ENCODE measurements at places on chromosomes 11 and 22. TPM values are rescaled to one million over a fixed set of nuclear protein-coding genes. Genes with fewer than 3 reads are reported as not detected.
A peak's percentile ranks its signal among the peaks of the same experiment; 100 is the strongest.

Gene MS4A14
- 0.30 TPM for polyA plus RNA-seq

GRCh38 chr11:18408558-18409291, 3.4 kb upstream of the LDHC start:
- DNase-seq = no peak

DNA sequence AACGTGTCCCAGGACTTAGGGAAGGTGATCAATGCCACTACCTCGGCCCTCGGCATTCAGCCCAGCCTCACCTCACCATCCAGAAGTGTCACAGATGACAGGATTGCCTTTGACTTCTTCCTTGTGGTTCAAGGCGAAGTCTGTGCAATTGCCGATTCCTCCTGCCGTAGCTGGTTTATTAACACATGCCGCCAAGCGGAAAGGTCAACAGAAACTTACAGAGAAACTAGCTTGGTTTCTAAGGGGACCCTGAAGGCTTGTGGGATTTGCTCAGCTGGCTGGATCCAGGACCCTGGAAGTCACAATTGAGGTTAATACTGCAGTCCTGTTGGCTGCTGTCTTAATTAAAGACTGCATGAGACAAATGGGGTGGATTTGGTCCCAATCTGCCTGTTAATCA, 65.6 kb downstream of the SHANK2 start:
- no peak for DNase-seq

Gene CTSW
- polyA plus RNA-seq = 1.4 TPM

Gene IL10RA
- polyA plus RNA-seq = 2.7 TPM

- no peak for DNase-seq
Measured at GRCh38 chr11:61955422-61956135, 5.4 kb downstream of the BEST1 start.

DNA sequence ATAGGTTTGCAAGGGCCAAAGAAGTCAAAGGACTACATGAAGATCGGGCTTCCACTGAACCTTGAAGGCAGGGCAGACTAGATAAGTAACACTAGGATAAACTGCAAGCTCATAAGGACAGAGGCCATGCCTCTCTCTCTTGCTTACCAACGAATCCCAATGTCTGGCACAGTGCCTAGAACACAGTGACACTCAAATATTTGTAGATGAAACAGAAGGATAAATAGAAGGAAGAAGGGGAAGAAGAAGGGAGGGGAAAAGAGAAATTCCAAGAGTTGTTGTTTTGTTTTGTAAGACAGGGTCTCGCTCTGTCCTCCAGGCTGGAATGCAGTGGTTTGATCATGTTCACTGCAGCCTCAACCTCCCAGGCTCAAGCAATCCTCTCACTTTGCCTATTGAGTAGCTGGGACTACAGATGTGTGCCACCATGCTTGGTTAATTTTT, 26.9 kb downstream of the SIK3 start:
- no peak for DNase-seq

- DNase-seq = no peak
Measured at GRCh38 chr11:57539342-57539741, 1.9 kb downstream of the SMTNL1 start.

GRCh38 chr11:76400967-76401366, 19.8 kb downstream of the GVQW3 start:
- no peak for DNase-seq

- peak; percentile 79 for DNase-seq
Measured at GRCh38 chr22:38872172-38872830, at the start of gene CBX6. Gene CBX6, minus strand, starts transcription at chr22:38872216. Its CDS starts 26 bp downstream, at chr22:38872190.

DNA sequence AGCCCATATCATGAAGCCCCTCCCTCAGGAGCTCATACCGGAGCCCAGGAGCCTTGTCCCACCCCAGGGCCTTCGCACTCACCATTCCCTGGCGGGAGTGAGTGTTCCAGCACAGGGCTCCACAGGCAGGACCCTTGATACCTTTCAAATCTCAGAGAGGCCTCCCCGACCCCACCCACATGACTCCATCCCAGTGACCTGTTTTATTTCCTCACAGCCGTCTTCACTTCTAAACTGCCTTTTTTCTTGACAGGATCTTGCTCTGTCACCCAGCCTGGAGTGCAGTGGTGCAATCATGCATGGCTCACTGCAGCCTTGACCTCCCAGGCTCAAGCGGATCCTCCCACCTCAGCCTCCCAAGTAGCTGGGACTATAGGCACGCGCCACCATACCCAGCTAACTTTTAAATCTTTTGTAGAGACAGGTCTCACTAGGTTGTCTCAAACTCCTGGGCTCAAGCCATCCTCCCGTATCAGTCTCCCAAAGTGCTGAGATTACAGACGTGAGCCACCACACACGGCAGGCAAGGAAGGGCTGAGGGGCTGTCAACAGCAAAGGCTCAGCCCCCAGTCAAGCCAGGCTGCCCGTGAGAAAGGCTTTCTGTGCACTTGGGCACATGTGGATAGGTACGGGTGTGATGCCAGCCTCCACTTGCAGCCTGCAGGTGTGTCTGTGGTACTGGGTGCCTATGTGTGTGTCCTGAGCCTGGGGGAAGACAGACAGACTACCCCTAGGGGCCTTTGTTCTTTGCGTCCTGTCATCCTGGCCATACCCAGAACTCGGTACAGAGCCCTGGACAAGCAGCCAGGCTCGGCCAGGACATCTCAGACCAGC, 9.3 kb downstream of the RPL3 start:
- DNase-seq = no peak

Gene CCDC157
- 5.1 TPM for polyA plus RNA-seq

Gene SYT8
- not detected for polyA plus RNA-seq

DNA sequence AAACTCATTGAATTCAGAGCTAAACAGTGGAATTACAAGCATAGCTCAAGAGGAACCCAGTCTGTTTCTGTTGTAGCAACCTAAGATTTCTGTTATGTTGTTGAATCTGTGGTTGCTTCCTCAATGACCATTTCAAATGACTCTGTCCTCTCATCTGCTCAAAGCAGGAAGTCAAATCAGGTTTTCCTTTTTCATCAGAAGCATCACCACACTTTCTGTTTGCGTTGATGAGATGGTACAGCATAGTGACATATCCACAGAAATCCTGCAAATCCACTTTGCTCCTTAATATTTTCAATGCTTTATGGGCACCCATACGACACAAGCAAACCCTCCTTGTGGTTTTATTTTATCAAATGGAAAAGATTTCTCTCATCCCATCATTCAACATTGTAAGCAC, 12.6 kb upstream of the UCP2 start:
- DNase-seq = no peak

DNA sequence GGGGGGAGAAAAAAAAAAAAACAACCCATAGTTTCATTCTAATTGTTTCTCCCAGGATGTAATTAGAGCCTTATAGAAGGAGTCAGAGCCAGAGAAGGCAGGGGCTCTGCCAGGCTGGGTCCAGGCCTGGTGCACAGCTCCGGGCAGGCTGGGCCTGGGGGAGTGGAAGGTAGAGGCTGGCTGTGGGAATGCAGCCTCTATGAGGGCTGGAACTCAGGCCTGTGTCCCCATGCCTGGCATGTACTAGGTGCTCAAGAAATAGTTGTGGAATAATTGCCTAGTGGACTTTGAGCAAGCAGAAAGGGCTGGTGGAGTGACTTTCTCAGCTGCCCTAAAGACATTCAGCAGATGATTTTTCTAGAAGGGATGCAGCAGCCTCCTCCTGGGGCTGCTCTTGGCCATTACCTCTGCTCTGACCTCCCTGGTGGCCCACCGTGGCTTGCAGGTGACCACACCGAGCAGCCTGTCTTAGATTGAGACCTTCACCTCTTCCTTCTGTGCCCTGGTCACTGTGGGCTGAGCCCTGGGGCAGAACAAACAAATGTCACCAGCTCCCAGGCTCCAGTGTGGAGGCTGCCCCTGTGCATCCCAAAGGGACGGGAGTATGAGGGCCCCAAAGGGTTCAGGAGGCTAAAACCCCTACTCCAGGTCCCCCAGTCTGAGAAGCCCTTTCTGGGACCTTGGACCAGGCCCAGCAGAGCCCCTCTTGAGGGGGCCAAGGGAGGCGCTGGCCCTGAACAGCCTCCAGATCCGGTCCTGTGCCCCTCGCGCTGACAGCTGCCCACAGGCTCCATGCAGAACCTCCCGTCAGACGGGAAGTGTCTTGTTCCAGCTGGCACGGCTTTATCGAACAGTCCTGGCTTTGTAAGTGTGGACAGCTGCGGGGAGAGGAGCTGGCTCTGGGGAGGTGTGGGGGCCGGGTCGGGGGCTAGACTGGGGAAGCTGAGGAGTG, 18.8 kb downstream of the MYEOV start:
- no peak for DNase-seq

Gene SYT7
- 6.2 TPM for polyA plus RNA-seq

DNA sequence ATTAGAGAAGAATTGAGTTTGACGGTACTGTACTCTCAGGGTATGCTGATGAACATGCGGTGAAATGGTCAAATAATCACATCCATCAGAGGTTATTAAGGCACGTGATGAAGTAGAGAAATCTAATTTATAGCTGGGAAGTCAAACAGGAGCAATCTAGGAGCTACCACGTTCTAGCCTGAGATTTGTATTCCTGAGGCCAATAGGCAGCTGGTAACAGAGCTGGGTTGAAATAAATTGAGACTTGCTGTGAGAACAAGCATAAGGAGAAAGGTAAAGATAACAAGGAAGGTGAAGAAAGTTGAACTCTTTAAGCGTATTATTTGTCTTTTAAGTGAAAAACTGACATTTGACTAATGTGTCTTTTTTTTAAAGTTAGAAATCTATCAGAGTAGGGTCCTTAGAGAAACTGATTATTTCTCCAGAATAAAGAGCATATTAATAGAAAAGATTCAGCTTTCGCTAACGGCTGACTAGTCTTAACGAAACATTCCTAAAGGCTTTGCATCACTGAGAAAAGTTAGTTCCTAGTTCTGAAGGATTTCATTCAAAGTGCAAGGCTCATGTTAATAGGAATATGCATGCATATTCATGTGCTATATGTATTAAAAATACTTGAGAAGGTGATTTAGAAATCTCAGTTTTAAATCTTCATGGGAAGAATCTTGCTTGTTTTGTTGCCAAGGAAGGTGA, 5.2 kb upstream of the WEE1 start:
- no peak for DNase-seq

Gene LDHAL6A
- polyA plus RNA-seq = 1.3 TPM

Gene DNAJB7
- polyA plus RNA-seq = 0.42 TPM

Gene DDX25
- 5.5 TPM for polyA plus RNA-seq

Gene TMPRSS13
- polyA plus RNA-seq = 0.31 TPM

Data from left renal pelvis (tissue), 4 donors.